Fibroblast of skin of left quadriceps (primary cell): ENCODE measurements at places on chromosomes 2 and 18.

- no peak for DNase-seq
Observed at GRCh38 chr18:31042406-31043181, at the start of gene DSC3. TSS of gene DSC3 (minus strand) at chr18:31042742. CDS start at chr18:31042660, 82 bp downstream.

DNA sequence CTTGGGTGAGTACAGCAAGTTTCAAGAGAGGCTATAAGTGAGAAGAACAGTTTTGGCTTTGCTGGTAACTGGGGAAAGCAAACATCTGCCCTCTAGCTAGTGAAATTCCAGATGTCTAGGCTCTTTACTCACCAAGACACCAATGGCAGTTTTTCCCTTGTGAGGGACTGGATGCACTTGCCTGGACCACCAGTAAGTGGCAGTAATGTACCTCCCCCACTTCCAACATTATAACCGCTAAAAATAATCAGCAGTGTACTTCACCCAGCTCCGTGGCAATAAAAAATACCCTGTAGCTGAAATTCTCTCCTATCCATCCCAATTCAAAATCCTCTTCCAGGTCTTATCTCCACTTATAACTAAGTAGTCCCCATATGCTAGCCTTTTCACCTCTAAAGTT, 383.9 kb downstream of the ARHGAP15 start:
- DNase-seq, result peak; percentile 59

- no peak for DNase-seq
Observed at GRCh38 chr2:31075431-31075830, 62.8 kb downstream of the GALNT14 start.

DNA sequence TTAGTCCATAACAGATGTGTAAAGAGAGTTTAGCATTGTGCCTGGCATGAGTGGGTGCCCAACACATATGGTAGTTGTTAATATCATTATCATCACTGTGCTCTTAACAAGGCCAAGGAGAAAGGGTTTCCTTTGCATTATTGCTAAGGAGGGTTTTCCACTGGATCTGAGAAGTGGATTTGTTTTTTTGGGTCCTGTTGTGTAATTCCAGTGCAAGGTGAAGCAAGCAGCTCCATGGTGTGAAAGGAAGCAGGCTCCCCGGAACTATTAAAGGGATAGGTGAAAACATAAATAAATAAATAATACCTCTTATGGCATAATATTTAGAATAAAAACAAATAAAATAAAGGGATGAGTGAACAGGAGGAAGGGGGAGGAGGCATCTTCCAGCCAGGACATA, 65.3 kb downstream of the MTCL1 start:
- no peak for DNase-seq

DNA sequence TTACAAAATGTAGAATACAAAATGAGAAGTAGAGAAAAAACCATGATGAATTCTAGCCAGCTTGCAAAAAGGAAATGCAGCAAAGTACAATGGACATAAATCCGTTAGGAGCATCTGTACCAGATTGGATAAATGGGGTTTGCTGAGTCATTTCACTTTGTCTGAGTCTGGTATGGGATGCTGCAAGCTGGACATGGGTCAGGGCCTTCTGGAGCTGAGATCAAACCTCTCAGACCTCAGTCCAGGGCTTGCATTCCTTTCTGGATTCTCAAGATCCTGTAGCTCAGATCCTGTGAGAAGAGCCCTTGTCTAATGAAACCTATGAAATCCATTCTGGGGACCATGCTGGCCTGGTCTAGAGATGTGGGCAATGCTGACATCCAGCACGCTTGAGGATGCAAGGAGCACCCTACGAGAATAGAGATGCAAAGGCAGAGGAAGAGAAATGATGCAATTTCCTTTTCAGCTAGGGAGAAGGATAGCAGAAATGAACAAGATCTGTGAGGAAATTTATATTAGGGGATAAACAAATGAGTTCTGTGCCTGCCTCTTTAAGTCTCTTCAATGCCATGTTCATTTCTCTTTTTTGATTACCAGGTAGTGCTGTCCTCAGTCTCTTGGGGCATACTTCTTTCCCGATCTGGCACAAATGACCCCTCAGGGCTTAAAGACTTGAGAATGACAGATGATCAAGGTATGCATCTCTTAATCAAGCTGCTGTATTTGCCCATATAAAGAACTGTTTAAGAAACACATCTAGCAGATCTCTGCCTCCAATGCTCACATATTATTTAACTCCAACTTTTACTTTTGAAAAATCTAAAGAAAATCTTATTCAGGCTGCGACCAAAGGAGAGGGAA, 230.4 kb downstream of the MEIS1 start:
- DNase-seq, result no peak
